ENCODE measurements at places on chromosomes 7 and 10.

GRCh38 chr10:27433976-27434375 lies 70.1 kb upstream of the RAB18 start:
- DNase-seq = no peak

GRCh38 chr7:25846722-25847121 lies 305.3 kb upstream of the NFE2L3 start:
- DNase-seq = no peak

GRCh38 chr7:153858355-153858754 lies 193.8 kb upstream of the DPP6 start:
- DNase-seq = no peak

- no peak for DNase-seq
Observed at GRCh38 chr7:42170724-42171123, 66.3 kb downstream of the GLI3 start.

- DNase-seq = no peak
Observed at GRCh38 chr7:73995330-73995729, 32.6 kb upstream of the ELN start.

All from activated CD8-positive, alpha-beta memory T cell treated with anti-CD3 and anti-CD28 coated beads for 1 hour (primary cell).